ENCODE measurements at places on chromosomes 1 and 21.

DNA sequence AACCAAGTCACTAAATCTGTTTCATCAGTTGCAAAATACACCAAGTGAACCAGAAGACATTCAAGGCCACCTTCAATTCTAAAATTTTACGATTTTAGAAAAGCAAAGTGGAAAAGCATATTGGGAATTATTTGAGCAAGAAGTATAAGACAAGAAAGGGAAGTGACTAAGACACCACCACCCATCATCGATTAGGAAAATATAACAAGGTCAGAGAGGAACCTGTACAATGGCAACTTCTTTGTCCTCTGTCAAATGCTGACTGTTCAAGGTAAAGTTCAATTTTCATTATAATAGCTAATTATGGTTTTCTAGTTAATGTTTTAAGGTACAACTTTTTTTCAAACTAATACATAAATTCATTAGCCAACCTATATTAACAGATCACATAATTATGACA lies 10.8 kb downstream of the FRRS1 start:
- H3K4me1 ChIP-seq, result no peaks in the 10 kb centered on the region
- H3K27me3 ChIP-seq, result no peaks in the 10 kb centered on the region
- peaks cover 1% of the 10 kb centered on the region for H3K36me3 ChIP-seq
- H3K27ac ChIP-seq, result no peak overlapping the region

GRCh38 chr1:229430761-229431283 lies 3.1 kb downstream of the ACTA1 start:
- no peak for DNase-seq
- H3K4me1 ChIP-seq, result peaks cover 21% of the 10 kb centered on the region
- no peaks in the 10 kb centered on the region for H3K36me3 ChIP-seq
- H3K4me3 ChIP-seq, result no peak overlapping the region
- no peak overlapping the region for H3K27ac ChIP-seq

- H3K36me3 ChIP-seq, result no peaks in the 10 kb centered on the region
- no peak overlapping the region for H3K27ac ChIP-seq
- H3K4me3 ChIP-seq, result no peak overlapping the region
- peaks cover 8% of the 10 kb centered on the region for H3K27me3 ChIP-seq
- no peak for DNase-seq
- peaks cover 5% of the 10 kb centered on the region for H3K4me1 ChIP-seq
These were observed 34.6 kb downstream of the EIF2D start for GRCh38 chr1:206577626-206578025.

- no peak overlapping the region for H3K4me3 ChIP-seq
- peaks cover 26% of the 10 kb centered on the region for H3K4me1 ChIP-seq
- H3K36me3 ChIP-seq, result peaks cover 1% of the 10 kb centered on the region
- DNase-seq, result no peak
- H3K27ac ChIP-seq, result no peak overlapping the region
- H3K27me3 ChIP-seq, result peaks cover 40% of the 10 kb centered on the region
These were observed 3.8 kb downstream of the NMNAT2 start for GRCh38 chr1:183414365-183414764.

GRCh38 chr1:1435106-1435903 lies at the start of gene VWA1:
Gene VWA1 (plus strand): TSS chr1:1435690. CDS start chr1:1435749, 59 bp downstream.
- no peak within 1 kb of the TSS for H3K27ac ChIP-seq
- H3K36me3 ChIP-seq, result no peaks in the 10 kb centered on the region
- H3K27me3 ChIP-seq, result no peaks in the 10 kb centered on the region
- peaks cover 33% of the 10 kb centered on the region for H3K4me1 ChIP-seq
